ENCODE measurements at places on chromosomes 16 and 17.

GRCh38 chr16:68779891-68780290, 42.8 kb downstream of the CDH1 start:
- no peak for DNase-seq

DNA sequence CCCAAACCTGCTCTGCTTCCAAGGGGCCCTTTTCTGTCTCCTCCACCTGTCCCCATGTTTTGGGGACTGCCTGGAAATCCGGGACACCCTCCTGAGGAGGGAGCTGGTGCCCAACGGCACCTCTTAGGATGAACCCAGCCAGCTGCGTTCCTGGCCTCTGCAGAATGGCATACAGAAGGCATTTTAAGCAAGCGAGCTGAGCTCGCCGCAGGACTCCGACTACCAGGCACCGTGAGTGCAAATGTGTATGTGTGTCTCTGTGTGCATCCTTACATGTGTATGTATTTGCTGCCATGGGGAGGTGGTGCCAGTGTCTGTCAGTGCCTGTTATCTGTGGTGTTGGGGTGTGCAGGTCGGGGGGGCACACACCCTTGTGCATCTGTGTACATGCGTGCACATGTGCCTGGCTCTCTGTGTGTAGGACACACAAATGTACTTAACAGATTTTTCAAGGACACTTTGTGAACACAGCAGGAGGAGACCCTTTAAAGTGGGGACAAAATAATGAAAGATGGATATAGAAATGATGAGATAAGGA, 39.3 kb downstream of the ABAT start:
- DNase-seq: no peak

DNA sequence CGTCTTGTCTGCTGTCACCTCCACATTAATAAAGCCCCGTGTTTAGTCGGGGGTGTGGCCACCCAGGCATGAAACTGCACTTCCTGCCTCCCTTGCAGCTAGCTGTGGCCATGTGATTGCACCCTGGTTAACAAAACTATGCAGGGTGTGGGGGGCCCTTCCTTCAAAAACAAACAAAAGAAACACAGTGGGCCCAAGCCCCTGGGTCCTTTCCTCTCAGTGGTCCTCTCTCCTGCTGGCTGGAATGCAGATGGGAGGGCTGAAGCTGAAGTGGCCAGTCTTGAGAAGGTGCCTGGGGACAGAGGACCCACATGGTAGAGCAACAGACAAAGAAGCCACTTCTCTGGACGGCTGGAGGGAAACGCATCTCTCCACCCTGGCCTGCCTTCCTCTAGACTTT, 38.0 kb upstream of the FOXF1 start:
- no peak for DNase-seq

DNA sequence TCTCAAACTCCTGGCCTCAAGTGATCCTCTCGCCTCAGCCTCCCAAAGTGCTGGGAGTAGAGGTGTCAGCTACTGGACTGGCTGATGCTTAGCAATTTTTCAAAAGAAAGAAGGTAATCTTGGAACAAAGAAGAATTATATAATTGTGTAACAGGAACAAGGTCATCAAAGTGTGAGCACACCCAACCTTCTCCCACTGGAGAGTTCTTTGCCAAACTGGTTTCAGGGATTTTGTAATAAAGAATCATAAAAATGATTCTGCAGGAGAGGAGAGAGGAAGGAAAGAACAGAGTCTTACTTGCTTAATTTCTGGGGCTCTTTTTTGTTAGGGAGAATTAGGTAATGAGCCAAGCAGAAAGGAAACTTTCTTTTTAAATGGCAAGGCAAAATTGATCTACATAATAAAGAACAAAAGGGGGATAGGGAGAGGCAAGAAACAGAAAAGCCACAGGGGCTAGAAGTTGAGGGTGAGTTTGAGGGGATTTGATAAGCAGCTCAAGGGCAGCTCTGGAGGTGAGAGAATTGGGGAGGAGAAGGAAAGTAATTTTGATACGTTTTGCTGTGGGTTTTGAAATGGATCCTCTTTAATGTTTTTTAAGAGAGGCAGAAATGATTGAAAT, 21.3 kb downstream of the CHD9NB start:
- DNase-seq: no peak

DNA sequence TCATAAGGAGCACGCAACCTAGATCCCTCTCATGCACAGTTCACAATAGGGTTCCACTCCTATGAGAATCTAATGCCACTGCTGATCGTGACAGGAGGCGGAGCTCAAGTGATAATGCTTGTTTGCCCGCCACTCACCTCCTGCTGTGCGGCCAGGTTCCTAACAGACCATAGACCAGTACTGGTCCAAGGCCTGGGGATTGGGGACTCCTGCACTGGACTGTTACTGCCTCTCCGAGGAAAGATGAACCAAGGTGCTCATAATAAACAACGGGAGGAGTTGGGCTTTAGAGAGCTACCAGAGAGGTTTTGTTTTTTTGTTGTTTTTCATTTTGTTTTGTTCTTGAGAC, 58.2 kb downstream of the TK2 start:
- DNase-seq: no peak

GRCh38 chr16:30458561-30459394, 13.1 kb upstream of the SEPHS2 start:
- peak; percentile 33 for DNase-seq

DNA sequence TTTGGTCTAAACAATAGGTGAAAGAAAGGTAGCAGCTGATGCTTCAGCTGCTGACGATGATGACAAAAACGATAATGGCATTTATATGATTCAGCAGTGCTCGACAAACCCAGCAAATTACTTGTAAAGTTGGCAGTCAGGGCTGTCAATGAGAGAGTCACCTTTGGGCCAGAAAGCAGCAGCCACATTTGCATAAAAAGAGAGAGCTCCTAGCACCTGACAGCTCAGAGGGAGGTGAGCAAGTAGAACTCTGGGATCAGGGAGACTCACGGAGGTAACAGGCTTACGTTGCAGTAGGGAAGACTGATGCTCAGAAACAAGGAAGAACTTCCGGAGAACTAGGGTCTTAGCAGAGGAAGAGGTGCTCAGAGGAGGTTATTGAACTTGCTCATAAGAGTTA, 291.9 kb upstream of the ZFHX3 start:
- DNase-seq: no peak

GRCh38 chr16:83458612-83459011, 349.2 kb upstream of the HSBP1 start:
- DNase-seq: no peak

- no peak for DNase-seq
Measured at GRCh38 chr16:4947722-4948503, 10.2 kb upstream of the SEC14L5 start.

- no peak for DNase-seq
Measured at GRCh38 chr17:81741049-81741593, 29.0 kb downstream of the SLC25A10 start.

- no peak for DNase-seq
Measured at GRCh38 chr17:81839301-81839700, 4.5 kb upstream of the PPP1R27 start.

- no peak for DNase-seq
Measured at GRCh38 chr16:78705694-78706093, 606.2 kb downstream of the WWOX start.

DNA sequence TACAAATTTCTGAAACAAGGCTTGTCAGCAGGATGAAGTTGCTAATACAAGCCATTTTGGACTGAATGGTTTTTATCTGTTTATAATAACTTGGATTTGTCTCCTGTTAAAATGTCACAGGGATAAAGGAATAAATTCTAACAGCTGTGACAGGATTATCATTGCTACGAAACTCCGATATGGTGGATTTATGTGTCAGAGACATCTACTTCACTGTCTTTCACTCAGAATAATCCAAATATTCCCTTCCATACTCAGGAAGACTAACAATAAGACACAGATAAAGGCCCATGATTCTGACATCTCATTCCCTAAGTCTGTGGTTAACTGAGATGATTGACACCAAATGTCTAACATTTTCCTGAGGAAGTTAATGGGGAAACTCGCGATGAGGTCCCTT, 529.8 kb upstream of the GOT2 start:
- no peak for DNase-seq

- DNase-seq: no peak
Measured at GRCh38 chr16:31528523-31529107, 915 bp downstream of the AHSP start.

DNA sequence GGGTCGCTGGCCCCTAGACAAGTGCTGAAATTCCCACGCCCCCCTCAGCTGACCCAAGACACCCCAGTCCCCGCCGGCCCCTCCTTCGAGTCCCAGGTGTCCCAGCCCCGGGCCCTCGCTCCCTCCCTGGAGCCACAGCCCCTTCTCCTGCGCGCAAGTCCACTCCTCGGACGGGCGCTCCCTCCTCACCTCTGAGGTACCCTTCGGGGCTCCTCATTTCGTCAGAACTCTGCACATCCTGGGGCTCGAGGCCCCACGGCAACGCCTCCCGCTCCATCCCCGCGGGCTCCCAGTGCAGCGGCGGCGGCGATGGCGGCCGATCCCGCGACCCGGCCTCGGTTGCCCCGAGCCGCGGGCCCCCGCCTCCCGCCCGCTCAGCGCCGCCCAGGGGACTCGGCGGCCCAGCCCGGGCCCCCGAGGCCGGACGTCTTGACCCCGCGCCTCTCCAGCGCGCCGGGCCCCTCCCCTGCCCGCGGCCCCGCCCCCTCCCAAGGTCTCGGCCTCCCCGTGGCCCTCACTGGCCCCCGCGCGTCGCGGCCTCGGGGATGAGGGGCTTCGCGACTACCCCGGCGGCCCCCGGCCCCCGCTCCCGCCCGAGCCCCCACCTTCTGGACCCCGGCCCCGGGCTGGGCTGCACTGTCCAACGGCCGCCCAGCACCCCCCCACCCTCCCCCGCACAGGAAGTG, at the start of gene ZNF768:
TSS of gene ZNF768 (minus strand) at position 430 of the 686 bp plus-strand sequence. CDS start at position 277, 153 bp downstream.
- DNase-seq: no peak

GRCh38 chr17:50459756-50460155, 8.9 kb downstream of the CHAD start:
- no peak for DNase-seq

- DNase-seq: no peak
Measured at GRCh38 chr17:2250140-2251095, 53.2 kb downstream of the SMG6 start.

DNA sequence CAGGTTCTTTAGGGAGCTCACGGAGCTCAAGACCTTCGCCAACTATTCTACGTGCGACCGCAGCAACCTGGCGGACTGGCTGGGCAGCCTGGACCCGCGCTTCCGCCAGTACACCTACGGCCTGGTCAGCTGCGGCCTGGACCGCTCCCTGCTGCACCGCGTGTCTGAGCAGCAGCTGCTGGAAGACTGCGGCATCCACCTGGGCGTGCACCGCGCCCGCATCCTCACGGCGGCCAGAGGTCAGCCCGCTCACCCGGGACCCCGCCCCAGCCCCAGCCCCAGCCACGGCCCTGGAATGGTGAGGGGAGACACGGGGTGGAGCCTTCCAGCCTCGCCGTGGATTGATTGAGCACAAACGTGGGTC, 13.5 kb downstream of the SARM1 start:
- no peak for DNase-seq

DNA sequence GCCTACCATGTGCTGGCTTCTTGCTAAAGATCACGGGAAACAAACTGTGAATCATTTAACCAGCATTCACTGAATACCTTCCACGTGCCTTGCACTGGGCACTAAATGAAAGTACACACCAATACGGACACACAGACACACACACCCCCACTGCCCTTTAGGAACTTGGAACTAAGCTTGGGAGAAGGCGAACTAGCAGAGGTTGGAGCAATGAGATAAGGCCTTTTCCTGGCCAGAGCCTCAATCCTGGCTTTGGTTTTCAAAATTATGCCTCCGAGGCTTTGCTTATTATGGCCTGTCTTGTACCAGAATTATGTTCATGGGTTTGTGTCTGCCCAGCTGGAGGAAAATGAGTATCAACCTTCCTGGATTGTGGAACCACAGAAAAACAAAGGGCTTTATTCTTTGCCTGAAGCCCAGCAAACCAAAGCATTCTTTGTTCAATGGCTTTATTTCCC, 32.3 kb downstream of the CPPED1 start:
- DNase-seq: no peak

DNA sequence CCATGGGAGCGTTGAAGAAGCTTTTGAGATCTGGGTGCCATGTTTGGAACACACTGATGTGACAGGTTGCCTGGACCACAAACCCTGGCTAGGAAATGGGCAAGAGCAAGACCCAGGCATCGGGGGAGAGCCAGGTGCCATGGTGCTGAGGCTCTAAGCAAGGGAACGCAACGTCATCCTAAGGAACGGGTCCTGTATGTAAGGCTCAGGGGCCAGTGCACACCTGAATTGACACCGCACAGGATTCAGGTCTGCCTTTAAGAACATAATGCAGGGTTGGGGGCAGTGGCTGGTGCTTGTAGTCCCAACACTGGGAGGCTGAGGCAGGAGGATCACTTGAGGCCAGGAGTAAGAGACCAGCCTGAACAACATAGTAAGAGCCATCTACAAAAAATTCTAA, 10.8 kb downstream of the PSMD7 start:
- no peak for DNase-seq

DNA sequence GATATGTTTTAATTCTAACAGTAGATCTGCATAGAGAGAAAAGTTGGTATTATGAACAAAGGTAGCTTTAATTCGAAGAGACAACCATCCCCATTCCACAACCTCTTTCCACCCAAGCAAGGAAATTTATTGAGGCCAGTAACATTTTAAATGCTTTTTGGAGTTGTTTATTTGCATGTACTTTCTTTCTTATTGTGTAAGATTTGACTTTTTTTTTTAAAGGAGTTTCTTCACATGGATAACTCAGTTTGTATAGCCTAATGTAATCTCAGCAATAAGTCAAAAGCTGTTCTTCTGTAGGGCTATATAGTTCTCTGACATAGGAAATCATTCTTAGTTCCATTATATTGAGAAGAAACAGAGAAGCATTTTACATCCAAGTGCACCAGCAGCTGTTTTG, 163.3 kb downstream of the PRKCA start:
- no peak for DNase-seq

- DNase-seq: no peak
Measured at GRCh38 chr17:12666718-12667117, 1.0 kb downstream of the MYOCD start.

- no peak for DNase-seq
Measured at GRCh38 chr17:65990593-65990992, 201.3 kb downstream of the CEP112 start.

DNA sequence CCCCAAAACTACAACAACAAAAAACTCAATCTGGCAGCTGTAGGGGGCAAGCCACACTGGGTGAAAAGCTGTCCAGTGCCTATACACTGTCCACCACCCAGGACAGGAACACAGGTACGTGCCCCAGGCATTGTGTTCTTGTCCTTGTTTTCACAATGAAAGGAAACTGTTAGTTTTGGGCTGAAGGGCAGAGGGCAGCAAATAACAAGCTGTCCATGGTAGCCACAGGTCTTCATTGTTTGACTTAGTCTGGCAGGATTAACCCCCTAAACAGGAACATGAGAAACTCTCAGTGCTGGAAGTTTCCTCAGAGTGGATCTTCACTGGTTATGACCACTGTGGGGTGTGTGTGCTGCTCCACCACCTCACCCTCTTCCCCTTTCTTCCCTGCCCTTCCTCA, 224.6 kb upstream of the N4BP1 start:
- no peak for DNase-seq

GRCh38 chr17:9811086-9811485, 10.8 kb downstream of the GSG1L2 start:
- DNase-seq: no peak

GRCh38 chr17:80008383-80008840, 27.3 kb downstream of the TBC1D16 start:
- peak; percentile 35 for DNase-seq

- DNase-seq: no peak
Measured at GRCh38 chr17:40598619-40599467, 33.6 kb upstream of the CCR7 start.

GRCh38 chr17:69417545-69418483, 3.3 kb downstream of the MAP2K6 start:
- DNase-seq: no peak
